GM20000 (cell line): ENCODE measurements at places on chromosomes 1 and 21.
A peak's percentile ranks its signal among the peaks of the same experiment; 100 is the strongest.

DNA sequence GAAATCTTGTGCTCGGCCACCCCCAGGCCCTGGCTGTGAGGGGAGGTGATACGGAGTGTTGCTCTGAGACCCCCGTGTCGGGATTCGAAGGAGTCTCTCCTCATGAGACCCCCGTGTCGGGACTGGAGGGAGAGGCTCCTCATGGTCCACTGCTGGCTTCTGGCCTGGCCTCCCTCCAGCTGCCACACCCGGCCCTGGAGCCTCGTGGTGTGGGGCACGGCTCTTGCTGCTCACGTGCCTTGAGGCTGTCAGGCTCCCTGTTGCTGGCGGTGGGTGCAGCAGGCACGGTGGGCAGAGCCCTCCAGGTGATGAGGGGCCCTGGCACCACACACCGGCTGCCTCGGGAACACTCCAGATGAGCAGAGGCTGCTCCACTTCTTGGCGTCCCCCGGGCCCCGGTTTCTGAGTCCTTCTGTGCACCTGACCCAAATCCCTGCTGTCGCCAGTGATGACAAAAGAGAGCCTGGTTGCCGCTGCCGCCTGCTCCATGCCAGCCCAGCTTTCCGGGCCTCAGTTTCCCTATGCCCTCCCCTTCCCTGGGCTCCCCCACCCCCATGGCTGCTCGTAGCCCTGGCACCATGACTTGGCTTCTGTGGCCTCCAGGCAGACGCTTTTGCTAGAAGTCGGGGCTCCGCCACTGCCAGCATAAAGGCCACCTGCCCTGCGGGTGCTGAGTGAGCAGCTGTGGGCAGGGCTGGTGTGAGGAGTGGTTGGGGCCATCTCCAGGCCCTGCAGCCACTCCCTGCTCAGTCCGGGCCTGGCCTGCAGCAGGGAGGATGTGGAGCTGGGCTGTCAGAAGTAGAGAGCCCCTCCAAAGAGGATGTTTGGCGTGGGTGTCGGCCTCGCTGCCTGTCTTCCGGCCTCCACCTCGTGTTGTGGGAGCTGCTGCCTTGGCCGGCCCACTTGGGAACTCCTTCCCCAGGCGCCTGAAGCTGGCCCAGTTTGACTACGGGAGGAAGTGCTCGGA, 11.8 kb downstream of the TMEM240 start:
- peak; percentile 14 for DNase-seq

DNA sequence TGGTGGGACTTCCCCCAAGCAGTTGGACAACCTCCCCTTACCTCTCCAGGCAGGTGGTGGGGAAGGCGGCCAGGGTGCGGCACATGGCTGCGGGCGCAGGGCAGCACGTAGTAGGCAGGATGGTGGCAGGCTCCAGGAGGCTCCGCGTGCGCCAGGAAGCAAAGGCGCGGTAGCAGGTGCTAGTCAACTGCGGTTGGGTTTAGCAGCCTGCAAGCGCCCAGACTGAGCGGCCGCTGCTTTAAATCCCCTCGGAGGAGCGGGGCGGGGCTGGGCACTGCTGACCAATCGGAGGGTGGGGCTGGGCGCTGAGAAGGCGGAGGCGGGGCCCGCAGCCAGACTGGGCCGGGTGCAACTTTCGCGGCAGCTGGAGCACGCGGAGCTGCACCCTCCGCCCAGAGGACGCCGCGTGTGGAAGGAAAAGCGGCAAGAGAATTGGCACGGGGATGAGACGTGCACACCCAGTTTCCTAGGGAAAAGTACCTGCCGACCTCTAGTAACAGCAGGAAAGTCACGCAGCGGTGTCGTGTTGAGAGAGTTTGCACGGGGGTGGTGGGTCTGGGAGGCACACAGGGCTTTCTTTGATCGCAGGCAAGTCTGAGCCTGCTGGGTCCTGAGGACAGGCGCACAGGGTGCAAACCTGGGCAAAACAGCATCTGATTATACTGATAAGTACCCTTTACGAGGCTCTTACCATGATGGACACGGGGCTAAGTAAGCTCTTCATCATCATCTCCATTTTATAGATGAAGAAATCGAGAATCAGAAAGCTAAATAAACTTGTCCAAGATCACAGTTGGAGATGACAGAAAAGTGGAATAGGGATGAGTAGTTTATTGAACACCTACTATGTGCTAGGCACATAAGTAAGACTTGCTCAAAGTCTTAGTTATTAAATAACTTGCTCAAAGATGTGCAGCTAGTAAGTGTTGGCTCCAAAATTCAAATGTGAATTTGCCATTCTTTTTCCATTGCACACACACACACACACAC, at the start of gene RGS16:
Gene RGS16, minus strand, starts transcription at position 215 of the 990 bp plus-strand sequence. Its CDS starts 130 bp downstream, at position 85.
- peak; percentile 94 for DNase-seq

GRCh38 chr1:70667494-70668170, 256.6 kb downstream of the CTH start:
- DNase-seq: no peak

DNA sequence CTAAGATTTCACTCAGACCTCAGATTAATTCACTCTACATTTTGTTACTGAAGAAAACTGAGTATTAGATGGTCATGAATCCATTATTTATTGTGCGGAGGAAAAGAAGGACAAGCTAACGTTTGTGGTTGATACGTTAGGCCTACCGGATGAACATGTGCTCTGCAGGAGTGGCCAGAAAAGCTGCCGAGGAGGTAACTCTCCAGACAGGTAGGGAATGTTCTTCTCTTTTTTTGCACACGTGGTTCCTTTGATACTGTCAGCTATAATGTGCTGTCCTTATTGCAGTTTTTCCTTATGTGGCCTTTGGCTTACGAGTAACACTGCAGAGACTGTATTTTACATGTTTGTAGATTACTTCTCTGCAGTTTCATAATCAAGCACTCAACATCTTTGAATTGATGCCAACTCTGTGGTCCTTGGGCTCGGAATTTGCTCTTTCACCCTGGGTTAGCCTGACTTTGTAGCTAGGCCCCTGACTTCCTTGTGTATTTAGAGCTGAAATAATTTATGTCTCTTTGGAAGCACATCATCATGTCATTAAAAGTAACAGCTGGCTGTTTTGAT, 13.6 kb downstream of the MTR start:
- no peak for DNase-seq

- no peak for DNase-seq
Measured at GRCh38 chr1:58621391-58621790, 44.3 kb upstream of the TACSTD2 start.

- no peak for DNase-seq
Measured at GRCh38 chr1:15678578-15678977, 5.5 kb upstream of the PLEKHM2 start.

GRCh38 chr1:203057911-203058675, 27.7 kb downstream of the MYOG start:
- no peak for DNase-seq

- no peak for DNase-seq
Measured at GRCh38 chr1:86991549-86992186, 77.2 kb downstream of the HS2ST1 start.

- DNase-seq: peak; percentile 34
Measured at GRCh38 chr1:13732971-13733667, 33.1 kb downstream of the PRDM2 start.

- no peak for DNase-seq
Measured at GRCh38 chr1:155263067-155263466, 907 bp upstream of the SCAMP3 start.

DNA sequence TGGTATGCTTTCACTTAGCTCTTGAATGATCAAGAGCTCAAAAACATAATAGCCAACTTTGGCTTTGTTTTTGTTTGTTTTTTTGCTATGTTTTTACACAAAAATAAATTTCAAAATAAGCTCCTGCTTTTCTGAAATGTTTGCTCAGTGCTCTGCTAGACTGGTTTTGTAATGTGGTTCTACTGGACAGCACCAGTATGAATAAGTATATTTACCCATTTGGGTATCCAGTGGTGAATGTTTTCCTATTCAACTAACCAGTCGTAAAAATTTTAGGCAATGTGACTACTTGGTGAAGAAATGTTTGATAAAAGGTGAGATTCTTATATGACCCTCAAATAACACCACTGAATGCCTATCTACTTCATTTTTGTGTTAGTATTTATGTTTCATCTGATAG, 308.6 kb downstream of the PTPRC start:
- no peak for DNase-seq

GRCh38 chr1:150615346-150616201, 13.8 kb downstream of the ENSA start:
- DNase-seq: no peak

- no peak for DNase-seq
Measured at GRCh38 chr21:40852563-40852962, 5.6 kb upstream of the DSCAM start.

- DNase-seq: peak; percentile 87
Measured at GRCh38 chr21:29299916-29300806, 1.4 kb downstream of the BACH1 start.

DNA sequence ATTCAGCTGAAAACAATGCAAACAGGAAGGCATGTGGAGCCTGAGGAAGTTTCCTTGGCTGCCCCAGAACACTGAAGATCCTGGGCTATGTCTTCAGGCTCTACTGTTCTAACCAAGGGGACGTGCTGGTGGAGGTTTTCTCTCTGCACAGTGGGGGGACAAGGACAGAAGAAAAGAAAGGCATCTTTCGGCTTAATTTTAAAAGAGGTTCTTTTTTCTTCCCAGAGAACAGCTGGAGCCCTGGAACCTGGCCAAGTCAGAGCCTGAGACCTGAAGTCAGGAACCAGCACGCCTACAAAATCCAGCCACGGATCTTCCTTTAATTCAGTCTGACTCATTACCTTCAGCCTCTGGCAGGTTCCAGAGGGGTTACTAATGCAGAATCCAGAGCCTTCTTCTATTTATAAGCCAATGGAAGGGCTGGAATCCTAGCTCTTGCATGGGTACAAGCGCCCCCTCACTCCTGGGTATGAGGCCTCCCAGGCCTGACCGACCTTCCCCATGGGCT, 19.8 kb downstream of the CTNNBIP1 start:
- no peak for DNase-seq

- DNase-seq: no peak
Measured at GRCh38 chr1:202197653-202198365, 4.2 kb downstream of the LGR6 start.

DNA sequence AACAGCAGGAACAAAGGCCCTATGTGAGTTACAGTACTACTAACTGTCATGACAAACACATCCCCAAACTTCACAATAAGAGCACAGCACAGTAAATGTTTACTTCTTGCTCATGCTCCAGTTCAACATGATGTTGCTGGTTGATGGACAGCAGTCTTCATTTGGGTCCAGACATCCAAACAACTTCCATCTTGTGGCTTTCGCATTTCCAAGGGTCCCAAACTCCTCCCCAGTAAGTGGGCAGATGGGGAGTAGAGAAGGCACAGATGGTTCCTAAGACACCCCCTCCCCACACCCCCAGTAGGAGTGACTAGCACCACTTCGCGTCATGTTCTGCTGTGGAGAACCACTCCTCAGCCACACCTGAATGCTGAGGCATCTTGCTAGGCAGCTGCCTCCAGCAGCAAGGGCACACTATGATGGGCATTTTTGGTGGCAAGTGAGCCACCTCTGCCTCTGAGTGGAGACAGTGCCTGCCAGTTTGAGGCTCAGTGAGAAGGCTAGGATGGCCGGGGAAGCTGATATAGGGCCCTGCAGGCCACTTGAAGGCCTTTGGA, 32.7 kb upstream of the CD2 start:
- DNase-seq: no peak

- no peak for DNase-seq
Measured at GRCh38 chr1:113125517-113125916, 52.5 kb downstream of the LRIG2 start.

GRCh38 chr1:45375104-45376090, 35.2 kb upstream of the MUTYH start:
- no peak for DNase-seq

GRCh38 chr1:21857142-21857839, 45.2 kb downstream of the LDLRAD2 start:
- no peak for DNase-seq

DNA sequence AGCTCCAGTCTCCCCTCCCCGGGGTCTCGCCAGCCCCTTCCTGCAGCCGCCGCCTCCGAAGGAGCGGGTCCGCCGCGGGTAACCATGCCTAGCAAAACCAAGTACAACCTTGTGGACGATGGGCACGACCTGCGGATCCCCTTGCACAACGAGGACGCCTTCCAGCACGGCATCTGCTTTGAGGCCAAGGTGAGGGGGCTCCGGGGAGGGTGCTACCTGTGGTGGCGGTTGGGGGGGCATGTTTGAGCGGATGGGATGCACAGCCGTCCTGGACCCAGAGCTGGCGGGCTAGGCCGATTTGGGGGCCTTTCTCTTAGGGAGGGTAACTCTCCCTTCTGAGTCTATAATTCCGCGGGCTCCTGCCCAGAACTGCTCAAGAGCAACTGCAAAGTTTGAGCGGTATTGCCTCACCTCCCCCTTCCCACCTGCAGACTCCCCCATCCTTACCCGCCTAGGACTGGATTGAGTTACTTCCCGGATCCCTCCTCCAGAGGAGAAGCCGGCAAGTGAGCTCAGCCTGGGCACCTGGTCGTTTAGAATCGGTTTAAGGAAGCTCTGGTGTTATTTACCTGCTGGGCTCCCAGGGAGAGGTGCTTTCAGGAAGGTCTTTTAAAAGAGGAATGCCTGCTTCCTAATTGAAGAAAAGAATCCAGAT, 730 bp downstream of the NOS1AP start:
- no peak for DNase-seq

DNA sequence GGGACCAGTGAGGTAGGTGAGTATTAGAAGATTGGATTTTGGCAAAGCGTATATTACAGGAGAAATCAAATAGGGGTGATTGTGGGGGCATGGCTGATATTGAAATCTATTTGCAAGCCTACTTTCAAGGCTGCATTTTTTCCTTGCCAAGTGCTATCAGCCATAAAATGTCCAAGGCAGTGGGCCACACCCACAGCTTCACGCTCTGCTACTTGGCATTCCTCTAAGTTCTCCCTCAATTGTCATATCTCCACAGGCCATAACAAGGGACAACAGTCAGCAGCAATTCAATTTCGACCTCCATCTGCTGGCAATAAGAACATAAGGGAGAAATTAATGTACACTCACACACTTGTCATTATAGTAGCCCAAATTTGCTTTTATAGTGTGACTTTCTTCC, 667.1 kb upstream of the PKN2 start:
- DNase-seq: no peak

DNA sequence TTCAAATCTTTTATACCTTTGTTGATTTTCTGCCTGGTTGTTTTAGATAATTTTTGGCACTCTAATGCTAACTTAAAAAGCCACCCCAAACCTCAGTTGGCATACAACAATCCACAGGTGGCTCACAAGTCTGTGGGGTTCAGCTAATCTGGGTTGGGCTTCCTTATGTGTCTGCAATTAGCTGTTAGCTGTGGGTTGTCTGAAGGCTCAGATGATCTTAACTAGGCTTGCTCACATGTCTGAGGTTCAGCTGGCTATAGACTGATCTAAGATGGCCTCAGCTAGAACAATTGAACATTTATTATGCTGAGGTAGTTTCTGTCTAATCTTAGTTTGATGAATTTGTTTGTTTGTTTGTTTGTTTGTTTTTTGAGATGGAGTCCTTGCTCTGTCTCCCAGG, 44.9 kb upstream of the ADAR start:
- no peak for DNase-seq

DNA sequence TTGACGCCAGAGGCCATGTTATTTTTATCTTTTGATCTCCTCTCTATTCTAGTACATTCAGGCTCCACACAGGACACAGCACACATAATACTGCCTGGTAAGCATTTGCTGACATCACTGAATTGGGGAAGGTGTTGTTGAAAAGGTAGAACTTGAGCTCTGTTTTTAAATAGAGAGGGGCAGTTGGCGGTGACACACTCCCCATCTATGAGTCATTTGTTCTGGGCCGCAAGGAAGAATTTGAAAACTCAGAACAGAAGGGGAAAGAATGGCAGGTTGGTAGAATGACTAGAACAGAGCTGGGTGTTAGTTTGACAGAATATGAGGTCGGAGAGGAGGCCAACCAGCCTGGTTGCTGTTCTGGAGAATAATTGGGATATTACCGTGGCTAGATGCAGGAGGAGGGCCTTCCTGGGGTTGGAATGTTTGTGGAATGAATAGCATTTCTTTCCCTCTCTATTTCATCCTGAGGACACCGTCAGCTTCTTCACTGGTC, 52.1 kb upstream of the ERRFI1 start:
- DNase-seq: no peak
